Stomach (tissue), 19 donors: ENCODE measurements at places on chromosomes 6 and 20. TPM values are rescaled to one million over a fixed set of nuclear protein-coding genes. Genes with fewer than 3 reads are reported as not detected.

SGK2 gene
- polyA plus RNA-seq = 19.2 TPM

LPA gene
- polyA plus RNA-seq = 0.25 TPM

SRMS gene
- polyA plus RNA-seq = not detected

LAMA4 gene
- polyA plus RNA-seq = 14.0 TPM

BPIFB1 gene
- polyA plus RNA-seq = 169 TPM

GPX5 gene
- polyA plus RNA-seq = not detected

NR2E1 gene
- polyA plus RNA-seq = not detected

CD24 gene
- polyA plus RNA-seq = 453 TPM

HECA gene
- 12.8 TPM for polyA plus RNA-seq

DOK5 gene
- 0.61 TPM for polyA plus RNA-seq

CPXM1 gene
- polyA plus RNA-seq = 0.92 TPM

MYLK4 gene
- 0.12 TPM for polyA plus RNA-seq

TRIM10 gene
- polyA plus RNA-seq = not detected

GGTLC1 gene
- not detected for polyA plus RNA-seq

PAX1 gene
- not detected for polyA plus RNA-seq

TAP2 gene
- 1.2 TPM for polyA plus RNA-seq

BTNL2 gene
- polyA plus RNA-seq = not detected

CALHM5 gene
- polyA plus RNA-seq = 0.15 TPM

VGLL2 gene
- not detected for polyA plus RNA-seq

F13A1 gene
- polyA plus RNA-seq = 44.0 TPM

LHFPL5 gene
- not detected for polyA plus RNA-seq

MRAP2 gene
- 5.5 TPM for polyA plus RNA-seq

BANF2 gene
- not detected for polyA plus RNA-seq

COL21A1 gene
- 1.4 TPM for polyA plus RNA-seq

CLVS2 gene
- 0.03 TPM for polyA plus RNA-seq

BCAS1 gene
- 145 TPM for polyA plus RNA-seq

RNF182 gene
- 0.10 TPM for polyA plus RNA-seq

ABHD16A gene
- 15.1 TPM for polyA plus RNA-seq

WFDC10B gene
- 1.6 TPM for polyA plus RNA-seq

GNAS-AS1 gene
- 0.15 TPM for polyA plus RNA-seq

HSPA12B gene
- polyA plus RNA-seq = 3.7 TPM

CUL7 gene
- polyA plus RNA-seq = 4.4 TPM

C2 gene
- polyA plus RNA-seq = 4.9 TPM

GNMT gene
- polyA plus RNA-seq = 14.4 TPM

CYP24A1 gene
- not detected for polyA plus RNA-seq
